ENCODE measurements at places on chromosomes 16 and 17.

DNA sequence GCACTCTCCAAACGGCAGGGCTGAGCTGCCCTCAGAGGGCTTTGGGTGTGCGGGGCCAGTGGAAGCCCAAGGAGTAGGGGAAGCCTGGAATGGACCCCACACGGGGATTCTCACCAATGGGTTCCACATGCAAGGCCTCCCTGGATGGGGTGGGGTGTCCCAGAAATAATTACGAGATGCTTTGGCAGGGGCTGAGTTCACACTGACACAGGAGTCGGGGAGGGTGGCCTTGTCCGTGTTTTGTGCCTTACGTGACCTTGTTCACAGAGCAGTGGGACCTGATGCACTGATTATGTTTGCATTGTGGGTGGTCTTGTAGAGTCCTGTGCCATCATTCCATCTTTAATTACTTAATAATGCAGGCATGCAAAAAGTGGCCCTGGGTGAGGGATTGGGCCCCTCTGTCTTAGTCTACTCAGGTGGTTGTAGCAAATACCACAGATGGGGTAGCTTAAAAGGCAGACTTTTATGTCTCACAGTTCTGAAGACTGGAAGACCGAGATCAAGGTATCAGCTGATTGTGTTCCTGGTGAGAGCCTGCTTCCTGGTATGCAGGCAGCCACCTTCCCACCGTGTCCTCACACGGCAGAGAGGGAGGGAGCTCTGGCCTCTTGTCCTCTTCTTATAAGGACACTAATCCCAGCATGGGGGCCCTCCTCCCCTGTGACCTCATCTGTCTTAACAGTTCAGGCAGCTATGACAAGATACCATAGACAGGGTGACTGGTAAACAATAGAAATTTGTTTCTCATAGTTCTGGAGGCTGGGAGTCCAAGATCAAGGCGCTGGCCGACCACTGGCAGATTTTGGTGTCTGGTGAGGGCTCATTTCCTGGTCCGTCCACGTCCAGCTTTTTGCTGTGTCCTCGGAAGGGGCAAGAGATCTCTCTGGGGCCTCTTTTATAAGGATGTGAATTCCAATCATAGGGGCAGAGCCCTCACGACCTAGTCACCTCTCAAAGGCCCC, 239.4 kb downstream of the IRF8 start:
- no peak for DNase-seq

DNA sequence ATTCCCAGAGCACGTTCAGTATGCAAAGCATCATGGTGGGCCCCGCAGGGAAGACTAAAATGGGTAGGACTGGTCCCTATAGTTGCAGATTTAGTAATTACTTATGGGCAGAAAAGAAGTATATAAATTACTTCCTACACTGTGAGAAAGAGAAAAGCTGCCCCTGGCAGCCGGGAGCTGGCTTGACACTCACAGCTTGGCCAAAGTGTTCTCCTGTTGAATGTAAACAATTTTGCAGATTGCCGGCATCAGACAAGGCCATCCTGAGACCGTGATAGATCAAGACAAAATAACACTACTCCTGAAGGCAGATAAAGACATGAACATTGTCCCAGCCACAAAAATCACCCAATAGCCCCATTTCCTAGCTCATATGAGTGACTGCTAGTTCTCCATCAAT, 98.5 kb downstream of the MARF1 start:
- no peak for DNase-seq

GRCh38 chr17:77322514-77323412, 182.0 kb downstream of the SEC14L1 start:
- no peak for DNase-seq

DNA sequence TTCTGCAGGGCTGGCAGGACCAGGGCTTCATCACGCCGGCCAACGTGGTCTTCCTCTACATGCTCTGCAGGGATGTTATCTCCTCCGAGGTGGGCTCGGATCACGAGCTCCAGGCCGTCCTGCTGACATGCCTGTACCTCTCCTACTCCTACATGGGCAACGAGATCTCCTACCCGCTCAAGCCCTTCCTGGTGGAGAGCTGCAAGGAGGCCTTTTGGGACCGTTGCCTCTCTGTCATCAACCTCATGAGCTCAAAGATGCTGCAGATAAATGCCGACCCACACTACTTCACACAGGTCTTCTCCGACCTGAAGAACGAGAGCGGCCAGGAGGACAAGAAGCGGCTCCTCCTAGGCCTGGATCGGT, 1.4 kb downstream of the CDK5R1 start:
- DNase-seq = no peak

GRCh38 chr16:52016387-52016786, 530.6 kb downstream of the TOX3 start:
- DNase-seq = no peak

Measured in activated CD4-positive, alpha-beta memory T cell treated with anti-CD3 and anti-CD28 coated beads for 36 hours (primary cell).